Stimulated activated CD8-positive, alpha-beta memory T cell treated with anti-CD3 and anti-CD28 coated beads, Interleukin-7, amount 100 ng/mL, for 4 hours (primary cell): ENCODE measurements at places on chromosomes 4 and X.

DNA sequence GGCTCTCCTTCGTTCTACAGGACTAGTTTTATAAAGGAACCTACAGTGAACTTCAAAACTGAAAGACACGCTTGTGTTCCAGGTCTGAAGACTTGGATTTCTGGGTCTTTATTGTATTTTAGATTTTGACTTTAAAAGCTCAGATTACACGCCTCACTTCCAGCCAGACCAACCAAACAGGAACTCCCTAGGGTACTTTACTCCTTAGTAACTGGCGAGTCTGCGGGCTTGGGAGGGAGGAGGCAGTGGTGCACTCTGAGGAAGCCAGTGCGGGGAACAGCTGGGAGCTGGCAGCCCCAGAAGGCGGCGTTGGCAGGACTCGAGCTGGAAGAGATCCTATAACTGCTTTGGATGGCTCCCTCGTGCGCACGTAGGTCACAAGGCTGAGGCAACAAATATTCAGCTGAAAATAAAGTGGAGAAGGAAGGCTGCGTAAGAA is 391 bp upstream of the PHKA1 start:
- no peak for DNase-seq

DNA sequence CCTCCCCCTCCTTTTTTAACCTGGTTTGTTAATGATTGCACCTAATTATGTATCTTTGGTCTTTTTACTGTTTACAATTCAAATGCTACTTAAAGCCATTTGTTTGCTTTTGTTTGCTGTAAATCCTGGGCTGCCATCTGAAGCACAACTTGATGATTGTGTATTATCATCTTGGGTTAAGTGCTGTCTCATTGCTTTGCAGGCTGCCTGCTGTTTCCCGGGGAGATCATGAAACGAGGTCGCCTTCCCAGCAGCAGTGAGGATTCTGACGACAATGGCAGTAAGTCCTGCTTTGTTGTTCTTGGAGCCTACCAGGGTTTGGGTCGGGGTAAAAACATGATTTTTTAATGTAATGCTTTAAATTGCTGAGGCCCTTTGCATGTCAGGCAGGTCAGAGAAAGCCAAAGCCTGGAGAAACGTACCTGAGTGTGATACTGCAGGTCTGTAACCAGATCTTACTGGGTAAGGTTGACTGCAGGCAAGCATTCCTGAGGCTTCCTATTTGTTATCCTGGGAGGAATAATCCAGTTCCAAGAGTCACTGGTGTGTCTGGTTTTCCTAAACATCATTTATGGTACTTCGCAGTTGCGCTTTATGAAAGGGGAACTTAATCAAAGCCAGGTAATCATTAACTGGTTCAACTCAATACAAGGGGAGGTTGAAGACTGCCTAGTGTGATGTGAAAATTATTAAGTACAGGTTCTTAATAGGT is 22.2 kb downstream of the JADE1 start:
- no peak for DNase-seq

DNA sequence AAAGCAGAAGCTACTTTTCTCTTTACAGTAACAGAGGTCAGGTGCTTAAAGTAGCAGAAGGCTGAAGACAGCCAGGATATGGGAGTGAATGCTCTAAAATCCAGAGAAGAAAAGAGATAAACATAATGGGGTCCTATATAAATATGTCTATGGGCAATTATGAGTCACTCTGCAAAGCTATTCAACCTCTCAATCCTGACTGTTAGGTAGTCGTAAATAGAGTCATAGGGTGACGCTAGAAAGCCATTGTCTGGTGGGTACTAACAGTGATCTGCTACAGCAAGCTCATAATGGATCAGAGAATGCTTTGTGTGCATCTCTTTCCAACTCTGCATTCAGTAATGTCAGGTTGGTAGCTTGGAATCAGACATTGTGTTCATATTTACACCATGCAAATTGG is 53.5 kb upstream of the PDE5A start:
- DNase-seq: no peak

GRCh38 chr4:53484911-53485657 is 106.2 kb downstream of the LNX1 start:
- DNase-seq: no peak

DNA sequence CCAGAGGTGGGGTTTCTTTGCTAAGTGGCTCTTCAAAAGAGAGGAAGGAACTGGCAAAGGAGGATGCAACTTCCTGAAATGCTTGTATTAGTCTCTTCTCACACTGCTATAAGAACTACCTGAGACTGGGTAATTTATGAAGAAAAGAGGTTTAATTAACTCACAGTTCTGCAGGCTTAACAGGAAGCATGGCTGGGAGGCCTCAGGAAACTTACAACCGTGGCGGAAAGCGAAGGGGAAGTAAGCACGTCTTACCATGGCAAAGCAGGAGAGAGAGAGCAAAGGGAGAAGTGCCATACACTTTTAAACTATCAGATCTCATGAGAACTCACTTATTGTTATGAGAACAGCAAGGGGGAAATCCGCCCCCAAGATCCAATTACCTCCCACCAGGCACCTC is 505.7 kb downstream of the ZNF674 start:
- no peak for DNase-seq

DNA sequence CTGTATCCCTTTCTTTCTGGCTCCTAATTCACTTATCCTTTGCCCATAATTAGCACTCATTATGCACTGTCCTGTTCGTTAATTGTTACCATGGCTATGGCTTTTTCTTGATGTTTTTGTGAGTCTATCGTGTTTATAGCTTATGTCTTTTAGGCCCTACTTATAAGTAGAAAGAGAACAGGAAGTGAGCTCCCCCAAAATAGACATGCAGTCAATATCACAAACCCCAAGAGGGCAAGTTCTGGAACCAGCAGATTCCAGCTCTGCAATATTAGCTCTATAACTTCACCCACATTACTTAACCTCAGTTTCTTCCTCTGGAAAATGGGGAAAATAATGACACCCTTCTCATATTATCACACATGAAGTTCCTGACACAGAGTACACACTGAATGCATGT is 7.4 kb upstream of the HS3ST1 start:
- DNase-seq: no peak
